ENCODE measurements at places on chromosomes 16 and 17. TPM values are rescaled to one million over a fixed set of nuclear protein-coding genes. Genes with fewer than 3 reads are reported as not detected.

GRCh38 chr16:78048319-78048718, 26.0 kb downstream of the CLEC3A start:
- DNase-seq: no peak

DNA sequence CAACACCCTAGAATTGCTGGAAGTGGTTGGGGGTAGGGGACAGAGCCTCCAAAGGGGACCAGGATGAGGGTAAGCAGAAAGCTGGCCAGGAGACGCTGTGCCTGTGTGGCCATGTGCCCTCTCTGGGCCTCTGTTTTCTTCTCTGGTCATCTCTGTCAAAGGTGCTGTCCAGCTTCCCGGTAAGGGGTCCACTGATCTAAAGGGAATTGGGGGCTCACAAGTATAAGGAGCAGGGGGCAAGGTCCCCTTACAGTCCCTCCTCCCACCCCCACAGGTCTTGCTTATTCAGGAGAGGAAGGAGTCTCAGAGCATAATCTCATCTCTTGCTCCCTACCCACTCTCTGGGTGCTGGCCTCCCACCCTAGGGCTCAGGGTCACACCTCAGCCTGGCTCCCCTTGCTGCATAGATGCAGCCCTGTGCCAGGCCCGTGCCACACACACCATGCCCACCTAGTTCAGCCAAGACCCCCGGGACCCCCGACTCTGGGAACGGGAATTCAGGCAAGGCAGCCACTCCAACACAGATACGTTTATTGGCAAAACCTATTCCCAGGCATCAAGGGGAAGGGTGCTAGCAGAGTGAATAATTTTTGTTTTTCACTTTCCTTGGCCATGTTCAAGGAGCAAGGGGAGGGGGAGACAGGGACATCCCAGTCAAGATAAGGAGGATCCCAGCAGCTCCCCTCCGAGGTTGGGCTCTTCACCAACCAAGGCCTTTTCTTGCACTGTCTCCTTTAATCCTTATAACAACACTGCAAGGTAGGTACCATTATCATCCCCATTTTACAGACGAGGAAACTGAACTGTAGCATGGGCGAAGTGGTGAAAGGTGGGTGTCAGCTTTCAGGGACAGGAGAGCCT, 19.8 kb downstream of the SLC4A1 start:
- no peak for DNase-seq

DNA sequence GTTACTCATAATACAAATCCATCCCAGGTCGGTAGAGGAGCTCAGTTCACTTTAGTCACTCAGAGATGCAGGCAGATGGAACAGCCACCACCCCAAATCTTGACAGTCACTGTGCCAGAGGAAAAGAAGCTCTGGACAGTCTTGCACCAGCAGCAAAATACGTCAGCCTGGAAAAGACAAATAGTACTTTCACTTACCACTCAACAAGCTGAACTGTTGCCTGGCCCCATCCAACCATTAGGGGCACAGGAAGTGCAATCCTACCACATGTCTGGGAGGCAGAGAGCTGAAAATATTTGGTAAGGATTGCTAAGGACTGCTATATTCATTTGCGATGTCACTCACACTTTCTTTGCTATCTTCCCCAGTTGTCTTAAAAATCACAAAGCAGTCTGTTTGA, 239.1 kb upstream of the TOX3 start:
- no peak for DNase-seq

DNA sequence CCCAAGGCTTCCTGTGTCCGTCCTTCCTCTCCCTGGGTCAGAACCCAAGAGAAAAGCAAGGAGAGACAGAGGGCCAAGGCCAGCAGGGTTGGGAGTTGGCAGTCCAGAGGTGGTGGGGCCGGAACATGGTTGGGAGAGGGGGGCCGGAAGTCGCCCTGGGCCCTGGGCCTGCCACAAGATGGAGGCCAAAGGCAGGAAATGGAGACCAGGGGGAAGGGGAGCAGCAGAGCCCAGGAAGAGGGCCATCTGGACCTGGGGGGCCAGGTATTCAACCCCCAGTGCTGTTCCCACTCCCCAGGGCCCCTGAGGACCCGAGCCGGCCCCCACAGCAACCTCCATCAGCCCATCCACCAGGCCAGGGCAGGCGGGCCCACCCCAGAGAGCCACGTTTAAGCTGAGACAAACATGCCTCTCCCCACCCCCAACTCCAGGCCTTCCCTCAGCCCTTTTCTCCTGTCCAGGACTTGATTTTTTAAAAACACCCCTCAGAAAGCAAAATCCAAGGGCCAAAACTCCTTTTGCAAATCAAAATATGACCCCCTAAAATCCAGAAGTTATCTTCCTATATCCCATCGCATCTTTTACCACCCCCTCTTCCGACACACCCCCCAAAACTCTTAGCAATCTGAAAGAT, 4.4 kb upstream of the BCL6B start:
- DNase-seq: no peak

KRTAP4-1 gene
- total RNA-seq: not detected

DNA sequence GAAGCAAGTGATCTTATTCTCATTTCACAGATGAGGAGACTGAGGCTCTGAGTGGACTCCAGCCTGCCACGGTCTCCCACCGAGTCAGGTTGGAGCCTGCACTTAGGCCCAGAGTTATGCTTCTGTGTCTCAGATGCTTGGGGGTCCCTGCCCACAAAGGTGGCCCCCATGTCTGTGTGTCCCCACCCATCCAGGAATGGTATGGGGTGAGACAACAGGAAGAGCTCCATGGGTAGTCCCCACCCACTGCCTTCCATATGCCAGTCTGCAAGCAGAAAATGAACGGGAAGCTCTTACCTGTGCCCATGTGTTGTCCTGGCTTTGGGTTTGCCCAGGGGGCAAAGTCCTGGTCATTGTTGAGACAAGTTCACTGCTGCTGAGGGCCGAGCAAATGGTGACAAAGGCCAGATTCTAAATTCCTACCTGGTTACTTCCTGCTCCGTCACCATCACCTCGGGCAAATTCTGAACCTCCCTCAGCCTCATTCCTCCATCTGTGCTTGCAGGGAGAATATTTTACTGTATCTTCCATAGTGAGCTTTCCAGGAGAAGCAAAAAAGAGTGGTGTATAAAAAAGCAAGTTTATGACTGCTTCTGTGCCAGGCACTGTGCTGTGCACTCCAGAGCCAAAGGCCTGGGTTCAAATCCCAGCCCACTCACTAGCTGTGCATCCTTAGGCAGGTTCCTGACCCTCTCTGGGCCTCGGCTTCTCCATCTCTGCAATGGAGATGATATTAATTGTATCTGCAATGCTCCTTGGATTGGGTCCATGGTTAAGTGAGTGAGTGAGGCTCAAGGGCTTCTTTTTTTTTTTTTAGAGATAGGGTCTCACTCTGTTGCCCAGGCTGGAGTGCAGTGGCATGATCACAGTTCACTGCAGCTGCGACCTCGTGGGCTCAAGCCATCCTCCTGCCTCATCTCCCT, 9.3 kb downstream of the IL4R start:
- no peak for DNase-seq

TBC1D10B gene
- total RNA-seq: 21.9 TPM

GRCh38 chr16:2933701-2934100, 22.0 kb downstream of the FLYWCH1 start:
- DNase-seq: no peak

DNA sequence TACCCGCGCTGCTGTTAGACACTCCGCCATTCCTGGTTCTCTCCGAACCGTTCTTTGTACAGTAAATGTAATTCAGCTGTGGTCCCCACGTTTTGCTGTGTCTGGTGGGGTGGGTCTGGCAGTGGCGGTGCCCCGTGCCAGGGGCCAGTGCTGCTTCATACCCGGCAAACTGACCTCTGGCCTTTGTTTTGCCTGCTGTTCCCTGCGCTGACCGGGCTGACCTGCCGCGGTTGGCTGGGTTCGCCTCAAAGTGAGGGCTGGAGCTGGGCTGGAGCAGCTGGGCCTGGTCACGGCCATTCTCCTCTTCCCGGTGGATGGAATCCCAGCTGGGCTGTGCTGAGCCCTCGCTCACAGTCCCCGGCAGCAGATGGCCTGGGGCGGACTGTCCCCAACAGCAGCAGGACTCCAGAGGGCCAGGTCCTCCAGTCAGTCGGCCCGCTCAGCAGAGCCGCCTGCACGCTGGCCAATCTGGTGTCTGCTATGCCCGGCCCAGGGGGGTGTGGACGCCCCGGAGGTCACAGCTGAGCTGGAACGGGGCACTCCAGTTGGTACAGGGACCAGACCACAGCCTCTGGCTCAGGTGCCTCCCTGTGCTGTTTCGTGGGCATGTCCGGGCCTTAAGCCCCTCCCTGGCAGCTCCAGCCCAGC, 1.5 kb upstream of the WFIKKN1 start:
- DNase-seq: no peak

- DNase-seq: no peak
Measured at GRCh38 chr16:2472488-2472864, 1.4 kb downstream of the NTN3 start.

Measured in esophagus squamous epithelium (tissue), 5 donors.